ENCODE measurements at places on chromosomes 4 and X.

- no peak for DNase-seq
Observed at GRCh38 chr4:140681201-140681600, 75.0 kb downstream of the TBC1D9 start.

DNA sequence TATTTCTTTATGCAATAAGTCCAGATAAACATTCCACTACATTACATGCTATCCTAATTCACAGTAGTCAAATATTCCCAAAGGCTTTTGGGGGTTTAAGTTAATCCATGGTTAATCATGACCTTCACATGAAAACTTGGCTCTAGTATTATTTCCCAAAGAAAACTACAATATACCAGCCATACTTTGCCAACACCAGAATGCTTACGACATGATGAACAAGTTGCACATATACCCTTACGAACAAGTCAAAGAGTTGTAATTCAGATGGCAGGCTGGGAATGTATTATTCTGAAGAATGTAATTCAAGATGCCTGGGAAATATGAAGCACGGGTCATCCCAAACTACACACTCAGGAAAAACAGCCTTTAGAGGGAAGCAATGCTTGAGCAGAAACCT lies 499.6 kb downstream of the PPARGC1A start:
- no peak for DNase-seq

DNA sequence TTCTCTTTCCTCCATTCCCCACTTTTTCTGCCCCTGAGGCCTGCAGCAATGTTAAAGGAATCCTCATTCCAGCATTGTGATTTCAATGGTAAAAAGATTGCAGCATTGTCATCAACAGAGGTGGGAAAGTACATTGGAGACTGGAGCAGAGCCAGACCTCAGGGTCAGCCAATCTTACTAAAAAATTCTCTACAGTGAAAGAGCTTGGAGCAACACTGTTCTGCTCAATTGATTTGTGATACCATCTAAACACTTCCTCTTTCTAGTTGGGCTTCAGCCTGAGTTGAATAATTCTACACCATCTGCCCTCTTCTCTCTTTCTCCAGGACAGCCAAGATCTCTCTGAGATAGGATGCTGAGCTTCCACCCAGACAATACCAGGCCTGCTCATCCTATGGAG lies 176.5 kb downstream of the AR start:
- DNase-seq: no peak

DNA sequence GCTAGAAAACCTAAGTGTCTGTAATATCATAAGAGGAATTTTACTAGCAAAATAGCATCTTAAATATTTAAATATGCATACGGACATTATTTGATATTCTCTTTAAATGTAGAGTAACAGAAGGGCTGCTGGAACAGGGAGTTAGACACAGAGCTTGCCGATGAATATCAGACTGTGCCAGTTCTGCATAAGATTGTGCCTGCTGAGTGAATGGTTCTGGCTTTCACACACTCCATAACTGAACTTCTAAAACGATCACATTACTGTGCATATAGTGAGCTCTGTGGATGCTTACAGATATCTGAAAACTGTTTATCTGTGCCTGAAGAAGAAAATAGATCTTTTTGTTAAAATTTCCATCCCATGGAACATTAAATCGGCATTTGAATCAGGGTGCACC lies 867.4 kb upstream of the PCDH10 start:
- no peak for DNase-seq

DNA sequence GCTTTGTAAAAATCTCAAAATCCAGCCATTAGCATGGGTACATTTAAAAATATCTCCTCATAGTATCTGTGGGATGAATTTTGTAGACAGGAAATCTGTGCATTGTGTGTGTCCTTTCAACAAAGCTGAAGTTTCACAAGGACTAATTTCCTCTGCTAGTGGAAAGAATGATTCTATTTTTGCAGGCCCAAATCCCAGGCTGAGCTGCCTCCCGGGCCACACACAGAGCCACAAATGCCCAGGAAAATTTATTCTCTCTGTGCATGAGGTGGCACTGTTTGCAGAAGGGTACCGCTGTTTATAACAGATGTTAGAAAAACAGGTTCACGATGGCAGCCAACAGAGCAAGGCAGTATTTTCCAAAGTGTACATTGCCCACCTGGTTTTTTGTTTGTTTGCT lies 11.0 kb upstream of the VCX3B start:
- DNase-seq: no peak
